Stimulated activated CD8-positive, alpha-beta memory T cell treated with anti-CD3 and anti-CD28 coated beads, Interleukin-2, amount 100 ng/mL, for 1 hour (primary cell): ENCODE measurements at places on chromosomes 1 and 21.

GRCh38 chr1:8523666-8524206 lies 205.8 kb downstream of the SLC45A1 start:
- DNase-seq: no peak

DNA sequence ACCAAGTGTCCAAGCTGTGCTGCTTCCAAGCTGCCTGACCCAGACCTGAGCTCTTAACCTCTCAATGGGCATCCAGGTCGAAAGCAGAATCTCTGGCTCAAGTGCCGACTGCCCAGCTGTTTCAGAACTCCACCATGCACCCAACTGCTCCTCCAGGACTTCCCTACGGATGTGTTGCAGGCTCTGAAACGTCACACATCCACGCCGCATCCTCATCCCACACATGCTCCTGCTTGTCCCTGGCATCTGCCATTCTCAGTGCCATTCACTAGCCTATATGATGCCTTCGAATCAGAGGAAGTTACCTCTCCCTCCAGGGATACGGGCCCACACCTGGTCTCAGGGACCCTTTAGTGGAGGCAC lies 11.2 kb downstream of the PDZK1IP1 start:
- DNase-seq: no peak

DNA sequence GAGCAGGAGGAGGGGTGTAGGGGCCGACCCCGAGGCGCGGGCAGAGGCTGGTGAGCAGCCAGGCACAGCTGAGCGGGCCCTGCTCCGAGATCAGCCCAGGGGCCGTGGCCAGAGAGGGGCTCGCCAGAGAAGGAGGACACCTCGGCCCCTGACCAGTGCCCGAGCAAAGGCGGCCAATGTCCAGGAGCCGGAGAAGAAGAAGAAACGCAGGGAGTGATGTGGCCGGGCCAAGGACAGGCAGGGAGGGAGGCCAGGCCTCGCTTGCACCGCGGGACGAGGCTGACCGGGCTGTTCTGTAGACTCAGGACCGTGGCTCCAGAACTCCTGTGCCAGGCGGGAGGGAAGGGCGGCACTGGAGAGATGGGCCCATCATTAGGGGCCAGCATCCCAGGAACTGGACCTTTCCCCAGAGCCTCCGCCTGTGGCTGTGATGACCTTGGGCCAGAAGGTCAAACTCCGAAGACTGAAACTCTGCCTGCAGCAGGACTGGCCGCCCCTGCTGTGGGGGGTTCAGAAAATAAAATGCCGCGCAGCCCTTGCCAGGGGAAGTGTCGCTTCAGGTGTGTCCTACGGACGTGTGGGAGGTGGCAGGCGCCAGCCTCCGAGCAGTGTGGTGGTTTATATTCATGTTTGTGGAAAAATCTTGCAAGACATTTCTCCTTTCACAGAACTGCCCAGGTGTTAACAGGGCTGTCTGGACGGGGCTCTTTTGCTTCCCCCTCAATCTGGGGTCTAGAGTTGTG lies 14.4 kb downstream of the RRP1 start:
- DNase-seq: no peak

DNA sequence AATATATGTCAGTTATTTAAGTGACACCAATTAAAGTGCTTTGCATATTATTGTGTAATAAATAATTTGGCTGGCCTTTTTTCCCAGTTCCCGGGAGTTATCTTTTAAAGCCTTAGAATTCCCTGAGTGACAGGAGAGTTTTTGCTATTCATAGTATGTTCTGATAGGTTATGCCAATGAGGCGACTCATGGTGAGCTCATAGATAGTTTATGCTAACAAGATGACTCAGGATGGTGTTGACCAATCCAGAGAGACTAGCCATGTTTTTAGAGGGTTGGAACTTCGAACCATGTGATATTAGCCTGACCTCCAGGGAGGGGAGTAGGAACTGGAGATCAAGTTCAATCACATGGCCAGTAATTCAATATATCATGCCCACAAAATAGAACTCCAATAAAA lies 310.8 kb downstream of the USP25 start:
- no peak for DNase-seq

DNA sequence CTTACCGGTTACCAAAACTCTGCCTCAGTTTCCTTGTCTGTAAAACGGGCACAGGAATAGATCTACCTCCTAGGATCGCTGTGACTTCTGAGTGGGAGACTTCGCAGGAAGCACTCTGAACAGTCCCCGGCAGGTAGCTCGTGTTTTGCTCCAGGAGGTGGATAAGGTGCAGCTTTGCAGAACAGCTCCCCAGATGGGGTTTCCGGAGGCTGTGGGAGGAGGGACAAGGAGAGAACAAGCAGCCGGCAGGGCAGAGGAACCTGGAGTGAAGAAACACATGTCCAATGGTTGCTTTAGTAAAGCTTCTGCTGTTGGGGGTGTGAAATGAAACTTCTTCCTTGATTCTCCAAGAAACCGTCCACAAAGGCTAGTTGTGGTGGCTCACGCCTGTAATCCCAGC lies 95.5 kb upstream of the TARDBP start:
- no peak for DNase-seq

DNA sequence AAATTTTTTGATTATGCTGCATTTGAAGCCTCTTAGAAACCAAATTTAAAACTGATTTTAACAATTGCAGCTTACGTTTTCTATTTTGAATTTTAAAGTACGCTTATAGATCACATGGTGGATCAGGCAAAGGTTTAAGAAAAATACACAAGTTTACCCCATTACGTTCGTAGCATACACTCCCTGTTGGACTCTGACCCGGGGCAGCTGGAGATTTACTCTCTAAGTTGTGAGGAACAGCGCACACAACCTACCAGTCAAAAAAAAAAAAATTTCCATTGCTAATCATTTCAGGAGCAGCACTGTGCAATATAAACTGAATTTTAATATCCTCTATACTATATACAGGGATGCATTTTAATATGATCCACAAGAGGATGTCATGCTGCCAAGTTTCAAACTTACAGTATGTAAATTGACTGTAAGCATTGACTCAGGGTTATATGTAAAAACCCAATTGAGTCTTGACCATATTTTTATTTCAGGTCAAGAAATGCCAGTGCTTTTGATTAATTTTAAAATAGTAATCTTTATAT lies 20.4 kb downstream of the CSDE1 start:
- no peak for DNase-seq

DNA sequence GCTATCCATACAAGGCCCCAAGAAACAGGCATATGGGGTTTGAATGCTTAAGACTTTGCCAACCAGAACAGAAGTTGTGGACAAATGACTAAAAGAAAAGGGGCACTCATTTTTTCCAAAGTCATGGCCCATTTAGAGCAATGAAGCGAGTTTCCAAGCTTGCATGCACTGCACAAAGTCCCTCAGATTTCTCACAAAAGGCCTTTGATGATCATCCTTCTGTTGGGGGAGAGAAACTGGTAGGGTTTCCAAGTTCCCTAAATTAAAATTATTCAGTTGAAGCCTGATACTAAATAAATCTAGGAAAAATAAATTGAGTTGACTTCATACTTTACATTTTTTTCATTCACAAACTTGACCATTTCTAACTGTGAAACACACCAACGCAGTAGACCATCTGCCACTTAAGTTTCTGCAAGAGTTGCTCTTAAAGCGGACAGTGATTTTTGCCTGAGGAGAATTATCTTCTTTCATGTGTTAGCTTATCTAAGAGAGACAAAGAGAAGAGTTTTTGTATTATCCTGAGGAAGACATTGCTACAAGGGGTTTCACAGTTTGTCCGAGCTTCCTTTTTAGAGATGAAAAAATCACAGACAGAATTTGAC lies 139.2 kb downstream of the SEC16B start:
- DNase-seq: no peak
